Stimulated activated CD4-positive, alpha-beta T cell treated with anti-CD3 and anti-CD28 coated beads, TNF-alpha, amount 100 ng/mL, for 4 hours (primary cell): ENCODE measurements at places on chromosomes 16 and 17.
A peak's percentile ranks its signal among the peaks of the same experiment; 100 is the strongest.

DNA sequence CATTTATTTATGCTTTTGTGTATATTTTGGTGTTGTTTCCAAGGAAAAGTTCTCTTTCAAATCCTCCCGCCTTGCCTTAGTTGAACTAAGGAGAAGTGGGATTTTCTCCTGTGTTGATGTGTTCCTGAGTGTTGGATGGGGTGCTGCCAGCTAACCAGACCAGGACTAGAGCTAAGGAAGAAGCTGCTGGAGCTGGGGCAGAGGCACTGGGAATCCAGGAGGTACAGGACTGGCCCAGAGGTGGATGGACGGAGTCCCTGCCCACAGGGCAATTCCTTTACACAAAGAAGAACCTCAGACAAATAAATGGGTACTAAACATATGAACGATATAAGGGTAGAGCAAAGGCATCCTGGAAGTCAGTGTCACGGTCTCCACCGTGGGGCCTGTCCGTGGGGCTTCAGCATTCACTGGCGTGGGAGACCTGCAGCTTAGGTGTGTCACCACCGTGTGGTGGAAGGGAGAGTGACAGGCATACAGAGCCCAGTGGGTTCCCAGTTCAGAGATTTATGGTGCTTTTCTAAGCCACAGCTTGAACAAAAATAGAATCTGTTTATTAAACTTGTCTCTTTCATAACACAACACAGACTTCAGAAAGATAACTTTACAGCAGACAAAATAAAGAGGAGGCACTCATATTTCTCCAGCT lies 270.7 kb downstream of the NTN1 start:
- peak; percentile 18 for DNase-seq

DNA sequence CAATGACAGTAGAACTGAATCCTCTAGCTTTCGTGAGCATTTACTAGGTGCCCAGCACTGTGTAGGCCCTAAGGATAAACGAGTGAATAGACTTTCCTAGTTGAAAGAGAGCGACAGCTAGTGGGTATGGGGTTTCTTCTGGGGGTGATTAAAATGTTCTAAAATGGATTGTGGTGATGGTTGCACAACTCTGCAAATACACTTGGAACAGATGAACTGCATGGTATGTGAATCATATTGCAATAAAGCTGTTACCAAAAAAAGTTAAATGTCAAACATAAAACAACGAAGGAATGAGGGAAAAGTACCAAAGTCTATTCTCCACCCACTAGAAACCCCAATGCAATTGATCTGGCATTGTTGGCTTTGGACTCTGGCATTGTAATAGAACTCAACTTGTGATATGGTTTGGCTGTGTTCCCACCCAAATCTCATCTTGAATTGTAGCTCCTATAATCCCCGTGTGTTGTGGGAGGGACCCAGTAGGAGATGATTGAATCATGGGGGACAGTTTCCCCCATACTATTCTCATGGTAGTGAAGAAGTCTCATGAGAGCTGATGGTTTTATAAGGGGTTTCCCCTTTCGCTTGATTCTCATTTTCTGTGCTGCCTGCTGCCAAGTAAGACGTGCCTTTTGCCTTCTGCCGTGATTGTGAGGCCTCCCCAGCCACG lies 70.5 kb downstream of the MARF1 start:
- DNase-seq = no peak

- DNase-seq = no peak
Observed at GRCh38 chr17:49197346-49197998, 12.9 kb downstream of the GNGT2 start.

DNA sequence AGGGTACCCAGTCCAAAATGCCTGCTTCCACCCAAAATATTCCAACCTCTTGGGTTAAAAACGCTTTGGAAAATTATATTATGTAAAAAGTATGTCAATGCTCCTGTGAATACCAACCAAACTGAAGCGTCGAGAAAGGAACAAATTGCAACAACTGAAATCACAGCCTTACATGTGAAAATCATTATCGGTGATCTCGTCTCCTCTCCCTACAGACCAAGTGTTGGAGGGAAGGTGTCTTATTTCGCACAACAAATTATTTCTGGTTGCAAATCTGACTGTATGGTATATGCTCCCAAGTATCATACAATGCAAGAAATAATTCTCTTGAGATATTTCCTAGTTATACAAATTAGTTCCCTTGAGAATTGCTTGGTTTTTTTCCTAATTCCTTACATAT lies 89.3 kb upstream of the CDYL2 start:
- DNase-seq = no peak

DNA sequence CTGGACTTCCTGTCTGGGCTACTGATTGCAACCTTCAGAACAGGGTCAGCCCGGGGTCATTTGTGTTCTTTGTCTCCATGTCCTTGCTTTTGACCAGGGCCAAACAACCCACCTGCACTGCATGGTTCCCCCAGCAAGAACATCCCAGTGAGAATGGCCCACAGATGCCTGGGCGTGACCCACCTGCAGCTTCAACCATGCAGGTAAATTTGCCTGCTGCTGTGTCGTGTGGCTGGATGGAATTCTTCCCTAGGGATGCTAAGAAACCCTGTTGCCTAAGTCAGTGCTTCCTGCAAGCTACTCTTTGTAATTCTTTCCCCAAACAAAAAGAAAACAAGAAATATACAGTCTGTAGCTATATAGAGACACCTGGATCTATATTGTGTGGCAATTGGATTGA lies 12.5 kb downstream of the CDH13 start:
- DNase-seq = no peak

GRCh38 chr16:61812251-61812650 lies 224.0 kb downstream of the CDH8 start:
- no peak for DNase-seq

- no peak for DNase-seq
Observed at GRCh38 chr16:361341-361871, 8.9 kb upstream of the AXIN1 start.

DNA sequence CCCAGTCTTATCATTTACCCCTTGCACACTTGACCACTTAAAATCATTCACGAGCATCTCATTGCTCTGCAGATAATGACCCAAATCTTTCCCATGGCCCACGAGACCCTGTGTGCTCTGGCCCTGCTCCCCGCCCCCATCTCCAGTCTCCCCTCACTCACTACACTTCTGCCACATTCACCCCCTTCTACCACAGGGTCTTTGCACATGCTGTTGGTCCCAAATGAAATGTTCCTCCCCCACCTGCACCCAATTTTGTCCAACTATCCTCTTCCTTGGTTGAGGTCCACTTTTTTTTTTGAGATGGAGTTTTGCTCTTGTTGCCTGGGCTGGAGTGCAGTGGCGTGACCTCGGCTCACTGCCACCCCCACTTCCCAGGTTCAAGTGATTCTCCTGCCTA lies 39.2 kb downstream of the CCDC42 start:
- no peak for DNase-seq

- no peak for DNase-seq
Observed at GRCh38 chr17:20981046-20981920, 61.5 kb downstream of the USP22 start.

GRCh38 chr17:27407916-27408864 lies 48.1 kb upstream of the KSR1 start:
- DNase-seq = no peak

DNA sequence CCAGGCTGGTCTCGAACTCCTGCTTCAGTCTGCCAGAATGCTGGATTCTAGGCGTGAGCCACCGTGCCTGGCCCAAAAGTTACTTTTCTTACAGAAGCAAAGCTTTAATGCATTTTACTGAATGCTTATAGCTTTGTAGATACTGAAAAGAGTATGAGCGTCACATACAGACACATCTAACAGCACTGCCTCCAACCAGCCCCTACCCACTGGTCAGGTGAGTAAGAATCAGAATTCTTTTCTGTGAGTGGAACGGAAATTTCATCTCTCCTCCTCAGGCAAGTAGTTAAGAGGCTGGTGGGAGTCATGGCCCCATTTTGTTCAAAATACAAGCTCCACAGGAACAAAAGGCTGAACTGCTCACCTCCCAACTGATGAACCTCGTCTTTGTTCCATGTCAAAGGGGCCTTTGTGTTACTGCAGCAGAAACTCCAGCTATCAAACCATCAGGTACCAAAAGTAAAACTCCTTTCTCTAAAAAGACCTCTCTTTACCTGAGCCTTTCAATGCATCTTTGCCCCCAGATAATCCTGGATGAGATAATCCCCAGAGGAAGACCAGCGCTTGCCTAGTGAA lies 92.4 kb upstream of the RPH3AL start:
- DNase-seq = no peak

DNA sequence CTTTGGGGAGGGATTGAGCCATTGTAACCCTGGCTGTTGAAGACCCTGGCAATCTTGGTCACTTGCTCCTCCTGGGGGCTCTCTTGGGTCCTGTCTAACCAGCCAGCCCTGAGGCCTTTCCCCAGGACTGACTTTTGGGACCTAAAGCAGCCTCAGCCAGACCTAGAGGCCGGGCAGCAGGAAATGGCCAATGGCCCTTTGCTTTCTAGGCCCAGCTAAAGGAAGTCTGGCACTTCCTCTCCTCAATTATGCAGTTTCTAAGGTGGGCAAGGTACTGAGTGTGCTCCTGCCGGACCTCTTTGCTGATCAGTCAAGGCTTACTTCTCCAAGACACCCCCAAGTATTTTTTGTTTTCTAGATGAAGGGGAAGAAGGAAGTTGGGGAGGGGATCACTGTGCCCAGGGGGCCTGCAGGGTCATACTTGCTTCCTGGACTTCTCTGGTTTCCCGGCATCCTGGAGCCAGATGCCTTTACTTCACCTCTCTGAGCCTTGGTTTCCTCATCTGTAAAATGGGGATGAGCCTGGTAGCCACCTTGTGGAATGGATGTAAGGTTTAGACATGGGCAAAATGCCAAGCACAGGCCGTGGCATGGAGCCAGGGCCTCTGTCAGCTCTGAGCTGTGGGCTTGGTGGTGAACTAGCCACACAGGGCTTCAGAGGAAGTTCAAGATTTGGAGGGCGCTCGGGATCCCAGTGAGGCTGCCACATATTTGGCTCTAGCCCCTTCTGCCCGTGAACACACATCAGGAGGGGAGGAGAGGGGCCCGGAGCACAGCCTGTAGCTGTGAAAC lies 8.6 kb downstream of the CX3CL1 start:
- no peak for DNase-seq
